ENCODE measurements at places on chromosomes 4 and X.

GRCh38 chr4:184345573-184345922 lies 127.9 kb upstream of the ENPP6 start:
- no peak for DNase-seq

DNA sequence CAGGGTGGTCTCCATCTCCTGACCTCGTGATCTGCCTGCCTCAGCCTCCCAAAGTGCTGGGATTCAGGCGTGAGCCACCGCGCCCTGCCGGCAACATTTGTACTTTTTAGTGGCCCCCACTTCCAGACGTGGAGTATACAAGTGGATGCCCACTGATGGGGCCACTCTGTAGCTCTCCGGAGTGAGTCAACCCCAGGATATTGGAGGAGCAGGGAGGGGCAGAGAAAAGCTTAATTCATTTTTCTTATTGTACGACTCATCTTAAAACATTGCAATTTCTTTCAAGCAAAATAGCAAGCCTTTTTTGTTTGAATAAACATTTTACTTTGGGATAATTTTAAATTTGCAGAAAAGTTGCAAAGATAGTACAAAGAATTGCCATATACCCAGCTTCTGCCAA lies 34.6 kb downstream of the FAM9C start:
- no peak for DNase-seq

DNA sequence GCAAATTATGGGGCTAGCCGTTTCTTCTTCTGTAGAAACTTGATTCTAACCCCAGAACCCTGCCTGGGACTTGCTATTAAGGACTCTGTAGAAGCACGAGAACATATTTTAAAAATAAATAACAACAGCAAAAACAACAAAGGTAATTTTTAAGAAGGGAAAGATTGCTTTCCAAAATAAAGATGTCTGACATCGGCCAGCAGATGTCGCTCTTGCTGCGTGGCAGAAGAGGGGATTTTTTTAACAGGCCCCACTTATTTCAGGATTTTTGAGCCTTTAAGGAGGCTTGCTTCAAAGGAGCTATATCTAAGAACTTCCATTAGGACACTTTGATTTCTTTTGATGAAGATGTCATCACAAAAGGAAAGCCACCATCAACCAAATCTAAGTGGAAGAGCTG lies 62.8 kb upstream of the EGFL6 start:
- peak; percentile 18 for DNase-seq

GRCh38 chrX:39877905-39878304 lies 219.9 kb downstream of the BCOR start:
- no peak for DNase-seq

DNA sequence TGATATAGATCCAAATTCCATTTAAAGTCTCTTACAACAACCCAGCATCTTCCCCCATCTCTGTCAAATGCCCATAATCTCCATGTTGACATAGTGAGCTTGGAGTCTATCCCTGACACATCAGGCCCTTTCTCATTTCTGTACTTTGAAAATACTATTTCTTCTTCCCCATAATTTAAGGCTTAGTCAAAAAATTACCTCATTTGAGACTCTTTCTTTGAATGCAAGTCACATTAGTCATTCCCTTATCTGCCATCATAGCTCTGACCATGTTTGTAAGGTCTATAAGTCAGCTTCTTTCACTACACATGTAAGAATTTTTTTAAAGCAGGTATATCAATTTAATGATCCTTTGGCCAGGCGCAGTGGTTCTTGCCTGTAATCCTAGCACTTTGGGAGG lies 99.9 kb downstream of the DDX60 start:
- DNase-seq = no peak

- no peak for DNase-seq
Observed at GRCh38 chr4:125714845-125715244, 400.1 kb downstream of the FAT4 start.

GRCh38 chr4:140174543-140174942 lies 20.6 kb upstream of the MAML3 start:
- no peak for DNase-seq

- DNase-seq = no peak
Observed at GRCh38 chr4:6250235-6250983, 19.2 kb upstream of the WFS1 start.

DNA sequence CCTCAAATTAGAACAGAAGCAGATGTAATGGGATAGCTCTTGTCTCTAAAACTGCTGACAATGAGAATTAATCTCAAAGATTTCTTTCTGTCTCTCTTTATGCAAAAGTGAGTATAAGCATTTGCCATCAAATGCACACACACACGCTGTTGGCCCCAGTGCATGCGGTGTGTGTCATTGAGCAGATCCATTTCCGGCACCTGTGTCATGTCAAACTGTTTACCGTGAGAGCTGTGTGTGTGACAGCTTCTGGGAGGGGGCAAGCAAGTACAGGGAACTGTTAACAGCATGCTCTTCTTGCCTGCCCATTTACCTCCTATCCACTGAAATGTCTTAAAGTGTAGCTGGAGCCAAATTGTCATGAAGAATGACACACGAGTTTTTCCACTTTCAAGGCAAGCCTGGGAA lies 297.9 kb upstream of the FAT4 start:
- DNase-seq = no peak

DNA sequence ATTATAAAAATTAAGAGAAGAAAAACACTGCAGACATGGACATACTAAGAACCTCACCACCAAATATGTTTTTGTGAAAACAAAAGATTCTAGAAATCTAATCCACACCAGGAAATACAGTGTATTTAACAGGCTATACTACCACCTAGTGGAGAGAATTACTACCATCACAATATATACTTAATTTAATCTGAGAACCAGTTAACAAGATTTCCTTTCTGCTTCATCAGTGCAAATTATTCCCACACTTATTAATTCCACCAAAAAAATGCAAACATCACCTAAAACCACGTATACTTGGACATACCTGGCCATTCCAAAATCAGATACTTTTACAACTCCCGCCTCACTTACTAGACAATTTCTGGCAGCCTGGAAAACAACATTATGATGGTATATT lies 7.0 kb upstream of the TXK start:
- DNase-seq = no peak

GRCh38 chrX:52608961-52609360 lies 45.7 kb downstream of the SSX7 start:
- no peak for DNase-seq

GRCh38 chr4:11548597-11549082 lies 119.9 kb upstream of the HS3ST1 start:
- no peak for DNase-seq

- no peak for DNase-seq
Observed at GRCh38 chr4:7464259-7464655, 29.5 kb upstream of the PSAPL1 start.

GRCh38 chr4:6889101-6889735 lies 20.4 kb upstream of the TBC1D14 start:
- no peak for DNase-seq

DNA sequence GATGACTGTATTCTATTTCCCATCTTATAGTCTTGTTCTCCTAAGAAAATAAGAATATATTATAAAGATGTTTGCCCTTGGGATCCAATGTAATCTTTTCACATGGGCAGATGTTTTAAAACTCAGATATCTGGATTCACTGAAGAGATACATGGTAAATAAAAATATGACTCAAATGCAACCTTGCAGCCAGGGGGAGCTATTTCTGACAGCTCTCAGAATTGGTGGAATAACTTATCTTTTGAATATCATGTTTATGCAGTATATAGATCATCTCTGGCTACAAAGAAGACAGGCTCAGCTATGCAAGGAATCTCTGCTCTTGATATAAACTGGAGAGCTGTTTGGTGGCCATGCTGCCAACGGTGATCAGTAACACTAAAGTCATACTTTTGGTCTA lies 274.7 kb downstream of the GLUD2 start:
- no peak for DNase-seq

DNA sequence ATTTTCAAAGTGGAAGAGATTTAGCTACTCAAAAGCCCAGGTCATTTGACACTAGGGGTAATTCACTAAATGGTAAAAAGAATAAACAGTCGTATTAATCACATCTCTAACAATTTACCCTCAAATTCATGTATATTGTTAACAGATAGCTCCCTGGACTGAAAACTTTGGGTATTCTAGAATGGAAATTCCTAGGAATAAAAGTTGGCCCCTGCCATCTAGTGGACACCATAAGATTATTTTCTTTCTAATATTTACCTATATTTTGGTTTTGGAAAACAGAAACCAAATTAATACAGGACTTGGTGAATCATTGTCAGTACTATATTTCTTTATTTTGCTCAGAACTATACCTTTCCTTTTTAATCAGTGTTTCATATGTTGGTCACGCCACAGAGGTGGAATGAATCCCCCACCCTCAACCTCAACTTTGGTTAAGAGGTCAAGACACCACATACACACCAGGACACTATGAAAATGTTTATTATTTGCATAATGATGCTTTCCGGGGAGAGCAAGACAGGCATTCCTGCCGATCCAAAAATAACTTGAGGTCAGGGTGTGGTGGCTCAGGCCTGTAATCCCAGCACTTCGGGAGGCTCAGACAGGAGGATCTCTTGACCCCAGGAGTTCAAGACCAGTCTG lies 96.2 kb upstream of the APOOL start:
- no peak for DNase-seq

- DNase-seq = no peak
Observed at GRCh38 chrX:10341309-10341708, 184.5 kb downstream of the CLCN4 start.

- DNase-seq = no peak
Observed at GRCh38 chr4:6627832-6628231, 12.7 kb upstream of the MRFAP1 start.

GRCh38 chrX:110691446-110691845 lies 104.2 kb downstream of the CHRDL1 start:
- no peak for DNase-seq

DNA sequence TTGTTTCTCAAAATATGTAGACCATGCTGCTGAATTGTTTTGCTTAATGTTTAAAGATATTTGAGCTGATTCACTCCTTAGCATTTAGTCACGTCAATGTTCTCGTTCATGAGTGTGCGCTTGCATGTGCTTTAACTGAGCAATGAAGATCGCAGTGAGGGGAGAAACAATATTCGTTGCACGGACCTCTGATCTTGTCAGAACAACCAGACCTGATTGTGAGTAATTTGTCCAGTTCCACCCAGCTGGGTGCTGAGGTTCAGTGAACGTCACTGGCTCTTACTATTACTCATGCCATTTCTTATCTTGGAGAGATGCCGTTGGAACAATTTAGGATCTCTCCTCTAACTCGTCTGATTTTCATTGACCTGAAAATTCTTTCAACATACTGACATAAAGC lies 15.0 kb upstream of the PRKX start:
- DNase-seq = no peak

DNA sequence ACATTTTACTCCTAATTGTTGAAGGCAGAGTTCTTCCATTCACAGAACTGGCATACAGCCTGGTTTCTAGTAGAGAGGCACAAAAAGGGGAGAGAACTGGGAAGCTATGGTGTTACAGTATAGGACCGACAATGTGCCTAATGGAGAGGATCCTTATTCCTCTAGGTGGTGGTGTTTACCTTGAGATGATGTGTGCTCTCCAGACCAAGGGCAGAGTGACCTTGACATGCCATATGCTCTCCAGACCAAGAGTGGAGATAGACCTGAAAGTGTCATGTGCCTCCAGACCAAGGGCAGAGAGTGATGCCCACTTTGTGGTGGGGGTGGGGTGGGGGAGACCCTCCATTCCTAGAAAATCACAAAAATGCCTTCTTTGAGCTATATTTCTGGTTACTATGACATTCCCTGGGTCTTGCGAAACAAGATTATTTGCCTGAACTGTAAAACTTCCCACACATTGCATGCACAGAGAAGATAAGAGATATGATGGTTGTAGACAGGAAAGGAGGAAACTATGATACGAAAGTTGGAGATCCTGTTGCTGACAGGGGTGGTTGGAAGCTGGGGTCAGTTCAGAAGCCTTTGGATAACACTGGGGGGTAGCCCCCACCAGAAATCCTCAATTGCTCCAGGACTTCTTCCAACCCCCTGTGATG lies 119.7 kb downstream of the TEX13C start:
- no peak for DNase-seq

- DNase-seq = no peak
Observed at GRCh38 chr4:176413171-176413570, 93.4 kb downstream of the SPCS3 start.

GRCh38 chr4:19992471-19993093 lies 259.1 kb upstream of the SLIT2 start:
- DNase-seq = no peak

DNA sequence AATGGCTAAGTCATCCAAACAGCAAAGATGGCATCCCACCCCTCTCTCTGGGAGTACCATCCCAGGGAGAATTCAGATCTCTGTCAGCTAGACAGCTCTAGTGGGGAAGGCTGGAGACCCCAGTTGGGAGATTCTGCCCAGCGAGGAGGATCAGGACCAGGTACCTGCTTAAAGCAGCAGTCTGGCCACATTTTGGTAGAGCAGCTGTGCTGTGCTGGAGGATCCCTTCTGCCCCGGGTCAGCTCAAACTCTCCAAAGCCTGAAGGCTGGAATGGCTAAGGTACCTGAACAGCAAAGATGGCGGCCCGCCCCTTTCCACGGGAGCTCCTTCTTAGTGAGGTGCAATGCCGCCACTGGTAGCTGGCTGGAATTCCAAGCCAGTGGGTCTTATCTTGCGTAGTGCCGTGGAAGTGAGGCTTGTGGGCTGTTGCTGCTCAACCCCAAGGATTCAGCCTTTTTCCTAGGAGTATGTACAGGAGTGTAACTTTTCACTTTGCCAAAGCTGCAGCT lies 40.1 kb downstream of the SATL1 start:
- no peak for DNase-seq

DNA sequence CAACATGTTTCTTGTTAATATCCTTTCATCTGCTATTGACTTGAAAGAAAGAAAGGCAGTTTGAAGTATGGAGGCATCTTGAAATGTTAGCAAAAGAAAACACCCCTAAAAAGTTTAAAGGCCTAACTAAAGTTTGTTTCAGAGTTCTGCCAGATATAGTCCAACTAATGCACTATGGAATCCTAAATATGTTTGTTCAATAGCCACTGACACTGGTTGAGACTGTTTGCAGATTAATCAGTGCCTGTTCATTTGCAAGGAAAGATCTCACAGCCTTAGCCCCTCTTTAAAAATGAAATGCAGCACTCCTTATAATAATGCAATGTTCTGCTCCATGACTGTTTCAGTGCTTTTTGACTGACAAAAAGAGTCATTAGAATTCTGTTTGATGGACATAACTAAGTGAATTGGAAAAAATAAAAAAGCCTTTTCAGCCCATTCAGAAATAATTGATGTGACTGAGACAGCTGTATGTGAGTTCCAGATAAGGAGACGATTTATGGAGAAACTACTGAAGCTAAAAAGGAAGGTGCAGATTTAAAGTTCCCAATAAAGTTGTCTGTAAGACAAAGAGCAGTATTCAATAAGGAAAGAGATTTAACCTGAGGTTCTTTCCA lies 192.0 kb downstream of the PCDH7 start:
- DNase-seq = no peak

- no peak for DNase-seq
Observed at GRCh38 chr4:139902321-139903320, 237.0 kb downstream of the MGST2 start.

DNA sequence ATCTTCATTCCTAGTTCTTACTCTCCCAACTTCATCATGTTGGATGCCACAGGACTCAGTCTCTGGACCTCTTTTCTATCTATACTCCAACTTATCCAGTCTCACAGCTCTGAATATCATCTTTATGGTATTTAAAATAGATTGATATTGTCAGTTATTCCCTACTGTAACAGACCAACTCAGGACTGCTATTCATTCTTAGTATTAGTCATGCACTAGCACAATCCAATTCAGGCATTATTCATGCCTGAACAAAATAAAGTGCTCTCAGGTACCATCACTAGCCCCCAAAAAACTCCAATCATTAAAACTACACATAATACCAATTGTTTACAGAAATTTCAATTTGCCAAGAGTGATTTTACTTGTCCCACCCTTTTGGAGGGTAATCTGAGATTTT lies 37.7 kb downstream of the FRYL start:
- no peak for DNase-seq

Measured in stimulated activated CD4-positive, alpha-beta T cell treated with anti-CD3 and anti-CD28 coated beads, Interleukin-1b, Interleukin-23, amount 100 ng/mL, for 24 hours (primary cell).